ENCODE measurements at places on chromosomes 5 and 9.

- no peak for ATAC-seq
These were observed 187.7 kb downstream of the BRINP1 start for GRCh38 chr9:119181561-119181960.

GRCh38 chr5:150114102-150114641 lies 27.8 kb upstream of the CSF1R start:
- no peak for ATAC-seq

DNA sequence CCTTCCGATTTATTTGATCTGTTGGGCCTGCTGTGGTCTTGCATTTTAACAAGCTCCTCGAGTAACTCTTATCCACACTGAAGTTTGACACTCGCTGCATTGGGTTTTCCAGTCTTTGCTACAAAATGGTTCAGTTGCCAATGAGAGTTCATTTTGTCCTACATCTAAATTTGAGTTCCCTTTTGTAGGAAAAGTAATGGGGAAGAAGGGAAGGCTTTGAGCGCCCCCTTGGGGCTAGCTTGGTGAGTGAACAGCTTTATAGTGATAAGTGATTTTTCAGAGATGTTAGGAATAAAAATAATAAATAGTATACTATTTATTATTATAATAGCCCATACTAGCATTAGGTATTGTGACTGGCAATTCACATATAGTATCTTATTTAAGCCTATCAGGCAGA lies 89.9 kb upstream of the GNAQ start:
- ATAC-seq, result peak; percentile 79

GRCh38 chr5:85441853-85442252 lies 1057.2 kb upstream of the EDIL3 start:
- no peak for ATAC-seq

DNA sequence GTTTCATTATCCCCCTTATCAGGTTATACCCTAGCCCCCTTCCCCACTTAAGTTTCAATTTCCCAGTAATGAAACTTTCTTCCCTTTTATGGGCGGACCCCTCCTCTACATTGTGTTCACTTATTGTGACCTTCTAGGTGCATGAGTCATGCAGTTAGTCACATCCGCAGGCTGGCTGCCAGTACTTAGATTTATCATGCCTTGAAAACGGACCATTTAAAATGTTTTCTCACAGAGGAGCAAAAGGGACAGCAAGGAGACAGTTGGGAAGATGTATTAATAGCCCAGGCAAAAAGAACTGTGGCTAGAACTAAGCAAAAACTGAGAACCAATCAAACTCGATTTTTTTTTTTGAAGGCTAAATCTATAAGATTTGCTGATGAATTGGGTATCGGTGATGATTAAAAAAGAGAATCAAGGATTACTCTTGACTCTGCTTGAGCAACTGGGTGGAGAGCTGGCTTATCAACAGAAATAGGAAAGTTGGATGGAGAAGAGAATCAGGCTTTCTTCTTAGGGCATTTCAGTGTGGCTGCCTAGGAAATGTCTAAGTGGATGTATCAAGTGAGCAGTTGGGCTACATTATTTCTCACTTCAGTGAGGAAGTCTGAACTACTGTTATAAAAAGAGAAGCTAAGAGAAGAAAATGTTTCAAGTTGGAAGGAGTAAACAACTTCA lies 615.0 kb downstream of the HINT1 start:
- peak; percentile 88 for ATAC-seq

- ATAC-seq, result no peak
These were observed 13.7 kb downstream of the TMEFF1 start for GRCh38 chr9:100486479-100487176.

DNA sequence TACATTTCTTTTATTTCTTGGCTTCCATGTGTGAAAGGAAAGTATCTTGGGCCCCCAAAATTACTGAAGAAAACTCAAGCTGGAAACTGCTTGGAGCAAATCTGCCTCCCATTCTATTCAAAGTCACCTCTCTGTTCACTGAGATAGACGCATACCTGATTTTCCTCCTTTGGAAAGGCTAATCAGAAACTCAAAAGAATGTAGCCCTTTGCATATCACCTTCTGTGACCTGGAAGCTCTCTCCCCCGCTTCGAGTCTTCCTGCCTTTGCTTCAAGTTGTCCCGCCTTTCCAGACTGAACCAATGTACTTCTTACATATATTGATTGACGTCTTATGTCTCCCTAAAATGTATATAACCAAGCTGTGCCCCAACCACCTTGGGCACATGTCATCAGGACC lies 5.0 kb upstream of the RXFP3 start:
- ATAC-seq, result no peak

DNA sequence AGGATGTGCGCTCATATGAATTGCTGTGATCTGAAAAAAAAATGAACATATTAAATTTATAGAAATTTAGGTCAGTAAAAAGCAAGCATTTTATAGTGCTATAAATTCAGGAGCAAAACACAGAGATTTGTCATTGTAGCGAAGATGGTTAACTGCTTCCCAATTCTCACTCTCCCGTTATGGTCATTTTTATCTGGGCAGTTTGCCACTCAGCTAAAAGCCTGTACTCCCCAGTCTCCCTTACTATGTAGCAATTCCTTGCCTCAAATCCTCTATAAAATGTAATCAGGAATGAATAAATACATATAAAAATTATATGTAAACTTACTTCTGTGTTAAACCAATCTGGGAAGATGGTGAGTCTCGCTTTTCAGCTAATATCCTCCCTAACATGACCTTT lies 471.5 kb downstream of the HINT1 start:
- ATAC-seq, result no peak
